ENCODE measurements at places on chromosomes 2 and 18. TPM values are rescaled to one million over a fixed set of nuclear protein-coding genes. Genes with fewer than 3 reads are reported as not detected.

The LINC00305 gene
- total RNA-seq, result not detected

The CCDC85A gene
- 0.10 TPM for total RNA-seq

The ALPG gene
- not detected for total RNA-seq

The GPR39 gene
- total RNA-seq, result 18.0 TPM

The SLC9A4 gene
- not detected for total RNA-seq

The C2orf80 gene
- not detected for total RNA-seq

The POLR1A gene
- 23.8 TPM for total RNA-seq

The REG3A gene
- total RNA-seq, result not detected

The COL4A3 gene
- not detected for total RNA-seq

The CCDC74B gene
- 0.33 TPM for total RNA-seq

The NT5C1B gene
- total RNA-seq, result not detected

Data from HT-29 (cell line).